ENCODE measurements at places on chromosomes 16 and 17.

- no peak for DNase-seq
These were observed 5.1 kb downstream of the KSR1 start for GRCh38 chr17:27461192-27461859.

DNA sequence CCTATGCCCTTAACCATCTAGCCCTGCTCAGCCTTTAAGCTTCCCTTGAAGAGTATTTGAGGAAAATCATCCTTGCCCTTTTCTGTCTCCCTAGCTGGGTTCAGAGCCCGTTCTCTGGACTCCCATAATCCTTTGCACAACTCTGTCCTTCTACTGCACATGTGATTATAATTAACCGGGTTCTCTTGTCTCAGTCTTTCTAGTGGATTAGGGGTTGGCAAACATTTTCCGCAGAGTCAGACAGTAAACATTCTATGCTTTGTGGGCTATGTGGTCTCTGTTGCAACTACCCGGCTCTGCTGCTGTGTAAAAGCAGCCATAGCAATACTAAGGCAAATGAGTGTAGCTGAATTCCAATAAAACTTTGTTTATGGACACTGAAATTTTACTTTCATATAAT, 80.0 kb downstream of the CDRT15 start:
- DNase-seq, result no peak

DNA sequence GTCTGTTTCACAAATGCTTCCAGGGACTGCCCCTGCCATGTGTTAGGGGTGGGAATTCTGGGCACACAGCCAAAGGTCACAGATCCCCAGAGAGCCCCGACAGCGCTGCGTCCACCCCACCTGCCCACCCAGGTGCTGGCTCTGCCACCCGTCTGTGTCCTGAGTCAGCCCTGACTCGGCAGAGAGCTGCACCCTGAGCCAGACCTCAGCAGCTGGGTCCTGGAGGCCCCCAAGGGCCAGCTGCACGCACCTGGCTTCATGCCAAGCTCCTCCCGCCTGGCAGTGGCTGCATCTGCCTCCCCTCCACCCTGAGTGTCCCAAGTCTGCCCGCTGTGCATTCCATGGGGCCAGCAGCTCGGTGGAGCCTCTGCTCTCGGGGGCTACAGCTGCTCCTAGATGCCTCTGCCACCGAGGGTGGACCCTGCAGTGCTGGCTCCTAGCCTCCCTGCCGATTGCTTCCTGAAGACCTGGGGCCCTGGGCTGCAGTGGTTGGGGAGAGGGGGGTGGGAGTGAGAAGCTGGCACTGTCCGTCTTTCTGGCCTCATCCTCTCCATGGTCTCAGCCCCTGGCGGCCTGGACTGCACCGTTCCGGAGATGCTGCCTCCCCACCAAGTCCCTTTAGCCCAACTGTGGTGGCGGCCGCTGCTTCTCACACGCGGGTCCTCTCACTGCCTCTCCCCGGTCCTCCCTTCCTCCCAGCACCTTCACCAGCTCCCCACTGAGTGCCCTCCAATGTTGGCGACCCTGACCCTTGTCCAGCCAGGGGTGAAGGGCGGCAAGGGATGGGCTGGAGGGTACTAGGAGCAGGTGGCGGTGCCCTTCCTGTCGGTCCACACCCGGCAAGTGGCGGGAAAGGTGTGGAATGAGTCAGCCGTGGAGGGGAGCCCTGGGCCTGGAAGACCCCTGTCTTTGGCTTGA, 3.0 kb downstream of the SECTM1 start:
- DNase-seq, result no peak

DNA sequence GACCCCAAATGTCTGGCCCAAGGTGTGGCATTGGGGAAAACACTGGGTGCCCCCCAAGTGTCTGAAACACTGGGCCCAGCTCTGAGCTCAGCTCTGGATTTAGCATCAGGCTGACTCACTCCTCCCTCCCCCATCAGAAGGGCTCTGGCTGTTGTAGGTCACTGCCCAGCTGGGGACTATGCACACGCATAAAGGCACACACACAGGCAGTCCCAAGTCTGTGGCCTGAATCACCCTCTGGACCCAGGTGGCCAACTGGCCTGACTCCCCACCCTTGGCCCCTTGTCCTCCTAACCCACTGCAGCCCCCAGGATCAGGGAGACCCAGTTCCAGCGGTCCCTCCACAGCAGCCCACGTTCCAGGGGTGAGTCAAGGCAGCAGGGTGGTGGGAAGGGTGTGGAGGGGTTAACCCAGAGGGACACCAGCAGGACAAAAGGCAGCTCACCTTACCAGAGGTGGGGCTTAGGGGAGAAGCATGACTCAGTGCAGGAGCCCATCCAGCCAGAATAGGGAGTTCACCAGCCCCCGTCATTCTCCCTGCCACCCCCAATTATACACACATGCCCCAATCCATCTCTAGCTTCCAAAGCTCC, 47.0 kb downstream of the MYO18A start:
- DNase-seq, result no peak

- no peak for DNase-seq
These were observed 561.9 kb upstream of the SOX9 start for GRCh38 chr17:71558901-71559300.

DNA sequence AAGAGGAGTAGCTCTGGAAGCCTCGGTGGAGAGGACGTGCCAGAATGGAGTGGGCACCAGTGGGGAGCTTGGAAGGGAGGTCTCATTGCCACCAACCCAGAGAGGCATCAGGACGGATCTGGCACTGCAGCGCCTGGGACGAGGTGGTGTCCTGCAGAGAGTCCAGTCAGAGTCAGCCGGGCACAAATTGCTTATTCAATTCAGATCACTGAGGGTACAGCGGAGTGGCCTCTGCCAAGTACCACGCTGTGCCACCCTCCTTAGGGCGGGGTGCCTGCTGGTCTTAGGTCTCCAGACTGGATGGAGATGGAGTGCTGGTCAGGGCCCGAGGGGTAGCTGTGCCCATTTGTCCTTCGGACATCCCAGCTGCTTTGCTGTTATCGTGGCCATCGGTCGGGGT, 18.9 kb upstream of the SPPL2C start:
- DNase-seq, result no peak

DNA sequence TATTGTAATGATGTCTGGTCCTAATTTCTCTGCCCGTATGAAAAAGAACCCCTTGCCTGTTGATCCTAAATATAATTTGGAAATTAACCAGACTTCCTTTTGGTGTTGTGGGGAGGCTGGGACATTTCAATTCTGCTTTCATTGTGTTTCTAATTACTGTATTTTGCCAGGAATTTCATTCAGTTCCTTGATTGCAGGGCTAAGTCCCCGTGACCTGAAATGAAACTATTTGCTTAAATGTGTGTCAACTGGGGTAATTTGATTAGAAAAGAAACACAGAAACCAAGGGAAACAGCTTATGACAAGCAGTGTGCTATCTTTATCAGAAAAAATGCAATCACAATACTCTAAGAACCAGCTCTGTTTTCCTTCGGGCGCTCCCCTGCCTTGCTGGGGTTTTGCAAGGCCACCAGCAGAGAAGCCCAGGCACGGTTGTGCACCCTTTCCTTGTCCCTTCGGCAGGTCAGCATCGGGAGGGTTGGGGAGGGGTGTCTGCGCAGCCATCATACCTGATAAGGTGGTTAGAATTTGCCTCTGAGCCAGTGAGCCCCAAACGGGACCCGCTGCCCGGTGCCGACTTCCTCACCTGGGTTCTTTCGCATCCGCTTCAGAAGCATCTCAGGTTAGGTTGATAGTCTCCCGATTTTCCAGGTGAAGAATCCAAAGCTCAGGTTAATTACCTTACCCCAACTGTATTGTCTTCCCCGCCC, 19.4 kb downstream of the KLHL36 start:
- no peak for DNase-seq

GRCh38 chr16:66287926-66288325, 78.6 kb upstream of the CDH5 start:
- no peak for DNase-seq

DNA sequence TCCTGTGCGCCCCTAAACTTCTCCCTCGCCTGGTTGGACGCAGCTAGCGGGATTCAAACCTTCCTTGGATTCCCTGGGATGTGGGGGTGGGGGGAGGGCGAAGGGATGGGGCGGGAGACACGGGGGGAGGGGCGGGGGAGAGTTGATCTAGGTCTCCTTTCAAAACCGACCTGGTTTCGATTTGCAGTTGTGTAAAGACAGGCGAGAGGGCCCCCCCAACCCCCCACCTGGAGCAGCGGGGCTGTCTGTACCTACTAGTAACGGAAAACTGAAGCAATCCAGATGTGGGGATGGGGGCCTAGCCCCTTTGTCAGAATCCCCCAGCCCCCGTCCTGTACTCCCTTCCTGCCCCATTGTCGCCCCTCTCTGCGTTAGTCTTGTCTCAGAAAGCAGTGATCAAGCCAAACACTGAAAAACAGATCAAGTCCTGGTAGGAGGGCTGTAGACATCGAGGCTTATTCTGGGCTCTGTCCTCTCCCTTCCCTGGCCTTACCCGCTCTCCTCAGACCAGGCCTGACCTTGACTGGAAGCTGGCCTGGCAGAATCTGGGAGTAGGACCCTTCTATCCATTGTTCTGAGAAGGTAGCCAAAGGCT, 902 bp downstream of the DLX4 start:
- no peak for DNase-seq

DNA sequence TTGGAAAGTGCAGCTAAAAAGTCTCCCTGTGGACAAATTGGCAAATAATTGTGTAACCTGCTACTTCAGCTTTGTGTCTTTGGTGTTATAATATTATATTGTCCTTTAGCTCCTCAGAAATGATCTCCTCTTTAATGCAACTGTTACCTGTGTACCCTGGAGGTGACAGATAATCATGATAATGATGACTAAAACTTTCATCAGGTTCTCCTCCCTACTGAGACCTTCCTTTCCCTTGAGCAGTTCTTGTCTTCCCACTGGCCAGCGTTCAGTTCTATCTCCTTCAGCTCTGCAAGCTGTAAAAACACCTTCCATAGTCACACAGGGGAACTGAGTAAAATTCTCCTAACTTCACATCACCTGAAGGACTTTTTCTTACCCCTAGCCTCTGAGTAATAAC, 14.7 kb downstream of the KRT12 start:
- DNase-seq, result no peak

DNA sequence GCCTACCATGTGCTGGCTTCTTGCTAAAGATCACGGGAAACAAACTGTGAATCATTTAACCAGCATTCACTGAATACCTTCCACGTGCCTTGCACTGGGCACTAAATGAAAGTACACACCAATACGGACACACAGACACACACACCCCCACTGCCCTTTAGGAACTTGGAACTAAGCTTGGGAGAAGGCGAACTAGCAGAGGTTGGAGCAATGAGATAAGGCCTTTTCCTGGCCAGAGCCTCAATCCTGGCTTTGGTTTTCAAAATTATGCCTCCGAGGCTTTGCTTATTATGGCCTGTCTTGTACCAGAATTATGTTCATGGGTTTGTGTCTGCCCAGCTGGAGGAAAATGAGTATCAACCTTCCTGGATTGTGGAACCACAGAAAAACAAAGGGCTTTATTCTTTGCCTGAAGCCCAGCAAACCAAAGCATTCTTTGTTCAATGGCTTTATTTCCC, 32.3 kb downstream of the CPPED1 start:
- no peak for DNase-seq
